ENCODE measurements at places on chromosomes 5 and 9.

DNA sequence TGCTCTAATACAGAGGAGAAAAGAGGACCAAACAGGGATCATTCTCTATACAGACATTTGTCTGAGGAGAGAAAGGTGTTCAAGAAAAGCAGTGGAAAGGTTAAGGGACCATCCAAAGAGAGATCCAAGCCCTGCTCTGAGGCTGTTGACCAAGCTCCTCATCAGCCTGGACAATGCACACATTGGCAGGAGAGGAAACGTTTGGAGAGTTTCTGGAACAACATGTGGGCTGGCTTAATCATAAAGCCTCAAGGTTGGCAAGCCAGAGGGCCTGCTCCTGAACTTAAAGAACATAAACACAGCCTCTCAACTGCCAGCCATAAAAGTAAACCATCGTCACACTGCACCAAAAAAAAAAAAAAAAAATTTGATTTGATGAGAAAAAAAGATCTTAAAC is 184.4 kb upstream of the SLC12A2 start:
- DNase-seq, result no peak

- DNase-seq, result no peak
Observed at GRCh38 chr5:87649455-87649854, 236.7 kb upstream of the CCNH start.

DNA sequence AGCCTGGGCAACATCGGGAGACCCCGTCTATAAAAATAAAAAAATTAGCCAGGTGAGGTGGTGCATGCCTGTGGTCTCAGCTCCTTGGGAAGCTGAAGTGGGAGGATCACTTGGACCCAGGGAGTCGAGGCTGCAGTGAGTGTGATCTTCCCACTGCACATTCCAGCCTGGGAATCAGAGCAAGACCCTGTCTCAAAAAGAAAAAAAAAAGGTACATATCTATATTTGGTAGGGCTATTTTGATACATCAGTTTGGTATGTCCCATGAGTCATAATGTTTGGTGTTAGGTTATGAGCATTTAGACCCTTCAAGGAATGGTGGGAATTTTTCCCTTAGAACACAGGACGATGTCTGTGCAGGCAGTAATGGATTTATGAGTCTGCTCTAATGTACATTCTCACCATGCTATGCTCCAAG is 55.3 kb upstream of the POU4F3 start:
- DNase-seq, result no peak

DNA sequence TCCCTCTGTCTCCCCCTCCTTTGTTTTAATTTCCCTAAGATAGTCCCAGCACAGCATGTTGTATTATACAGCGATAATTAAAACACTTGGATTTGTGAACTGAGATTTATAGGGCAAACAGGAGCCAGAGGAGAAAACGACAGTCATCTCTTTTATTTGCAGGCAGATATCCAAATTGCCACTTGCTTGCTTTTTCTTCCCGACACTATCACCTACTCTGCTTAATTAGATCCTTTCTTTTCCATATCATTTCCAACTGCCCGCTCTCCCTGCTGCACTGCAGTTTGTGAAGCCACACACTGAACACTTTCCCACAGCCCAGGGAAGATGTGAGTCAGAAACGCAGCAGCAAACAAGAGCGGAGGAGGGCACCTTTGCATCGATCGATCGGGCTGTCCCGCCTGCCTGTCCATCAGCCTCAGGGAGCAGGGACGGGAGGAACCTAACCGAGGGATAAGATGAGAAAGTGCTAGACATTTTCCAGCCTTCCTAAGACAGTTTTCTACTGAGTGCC is 35.8 kb upstream of the SPRY4 start:
- peak; percentile 58 for DNase-seq

GRCh38 chr5:74634611-74635286 is 5.8 kb downstream of the ENC1 start:
- no peak for DNase-seq

GRCh38 chr5:66958201-66958979 is 238.2 kb downstream of the CD180 start:
- no peak for DNase-seq
